ENCODE measurements at places on chromosomes 3 and 15.

GRCh38 chr3:194944526-194944925 lies 258.8 kb downstream of the FAM43A start:
- no peak for DNase-seq

GRCh38 chr3:187006864-187007630 lies 76.7 kb downstream of the ST6GAL1 start:
- DNase-seq, result peak; percentile 15

DNA sequence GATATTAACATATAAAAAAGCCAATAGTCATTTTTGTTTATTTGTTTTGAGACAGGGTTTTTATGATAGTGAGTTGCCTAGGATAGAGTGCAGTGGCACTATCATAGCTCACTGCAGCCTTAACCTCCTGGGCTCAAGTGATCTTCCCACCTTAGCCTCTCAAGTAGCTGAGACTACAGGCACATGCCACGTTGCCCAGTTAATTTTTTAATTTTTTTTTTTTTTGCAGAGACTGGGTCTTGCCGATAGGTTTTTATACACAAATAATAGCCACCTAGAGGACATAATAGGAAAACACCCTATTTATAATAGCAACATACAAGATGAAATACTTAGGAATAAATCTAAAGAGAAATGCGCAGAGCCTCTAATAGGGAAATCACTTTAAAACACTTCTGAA lies 13.3 kb downstream of the EIF3J start:
- peak; percentile 39 for DNase-seq

GRCh38 chr15:89671687-89672086 lies 7.5 kb downstream of the PLIN1 start:
- DNase-seq, result no peak

GRCh38 chr15:48297668-48298067 lies 33.6 kb upstream of the DUT start:
- DNase-seq, result no peak

DNA sequence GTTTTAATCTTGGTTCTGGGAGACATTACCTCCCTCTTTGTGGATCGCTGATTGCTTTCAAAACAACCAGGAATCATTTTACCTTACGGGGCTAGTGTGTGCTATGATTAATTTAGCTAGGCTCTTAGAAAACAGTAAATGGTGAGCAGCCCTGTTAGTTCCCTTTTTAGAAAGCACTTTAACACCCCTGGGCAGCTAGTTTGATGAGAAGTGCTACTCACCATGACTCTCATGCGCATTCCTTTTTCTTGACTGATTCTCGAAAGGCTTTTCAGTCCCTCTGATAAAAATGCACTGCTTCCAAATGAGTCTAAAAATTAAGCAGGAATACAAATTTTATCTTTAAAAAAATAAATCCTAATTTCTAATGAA lies 75.3 kb upstream of the LEKR1 start:
- peak; percentile 83 for DNase-seq
